ENCODE measurements at places on chromosomes 5 and 9. TPM values are rescaled to one million over a fixed set of nuclear protein-coding genes. Genes with fewer than 3 reads are reported as not detected.

The SLC27A6 gene
- not detected for total RNA-seq

The NDOR1 gene
- 27.6 TPM for total RNA-seq

The RPL35 gene
- total RNA-seq = 1,564 TPM

The MARVELD2 gene
- 0.66 TPM for total RNA-seq

The MEF2C gene
- 4.5 TPM for total RNA-seq

The FAM153A gene
- 93.8 TPM for total RNA-seq

The ERP44 gene
- total RNA-seq = 12.5 TPM

The LHX2 gene
- not detected for total RNA-seq

The FCN1 gene
- 0.51 TPM for total RNA-seq

The MRPL41 gene
- total RNA-seq = 158 TPM

The MELK gene
- total RNA-seq = 0.67 TPM

The C9 gene
- total RNA-seq = not detected

The WDR70 gene
- total RNA-seq = 30.6 TPM

The ARAP3 gene
- 1.7 TPM for total RNA-seq

DNA sequence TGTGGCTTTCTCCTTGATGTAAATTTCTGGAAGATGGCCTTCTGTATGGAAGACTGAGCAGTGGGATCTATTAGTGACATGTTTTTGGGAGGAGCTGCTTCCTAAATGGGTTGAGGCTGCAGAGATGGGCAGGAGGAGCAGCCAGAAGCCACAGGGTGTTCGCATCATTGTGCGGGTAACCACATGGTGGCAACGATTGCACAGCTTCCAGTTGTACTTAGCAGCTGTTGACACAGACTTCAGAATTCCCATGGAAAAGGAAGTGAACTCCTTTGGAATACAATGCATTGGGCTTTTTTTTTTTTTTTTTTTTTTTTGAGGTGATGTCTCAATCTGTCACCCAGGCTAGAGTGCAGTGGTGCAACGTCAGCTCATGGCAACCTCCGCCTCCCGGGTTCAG is 297.3 kb downstream of the NR3C1 start:
- DNase-seq = no peak

DNA sequence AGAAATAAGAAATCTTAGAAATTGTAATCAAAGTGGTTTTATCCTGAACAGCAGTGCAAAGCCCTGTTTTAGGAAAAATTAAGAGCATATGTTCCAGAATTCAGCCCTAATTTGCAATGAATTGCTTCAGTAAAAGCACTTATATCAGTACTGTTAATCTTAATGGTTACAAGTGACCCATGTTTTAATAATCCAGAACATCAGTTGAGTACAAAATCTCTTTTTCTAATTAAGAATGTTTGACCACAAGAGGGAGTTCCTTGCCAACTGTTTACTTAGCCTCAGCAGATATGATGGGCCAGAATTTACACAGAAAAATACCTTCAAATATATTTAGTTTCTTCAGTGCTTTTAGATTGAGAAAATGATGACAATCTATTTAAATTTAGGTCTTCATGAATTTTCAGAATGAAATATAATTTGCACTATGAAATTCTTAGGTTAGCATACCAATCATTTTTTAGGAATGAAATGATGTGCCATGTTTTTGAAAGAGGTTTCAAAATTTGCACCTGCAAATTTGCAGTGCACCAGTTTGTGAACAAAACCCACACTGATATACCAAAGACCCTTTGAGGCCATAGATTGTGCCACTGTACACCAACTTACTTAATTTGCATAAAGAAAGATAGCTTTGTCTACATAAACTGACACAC is 926.3 kb upstream of the ARRDC3 start:
- no peak for DNase-seq

DNA sequence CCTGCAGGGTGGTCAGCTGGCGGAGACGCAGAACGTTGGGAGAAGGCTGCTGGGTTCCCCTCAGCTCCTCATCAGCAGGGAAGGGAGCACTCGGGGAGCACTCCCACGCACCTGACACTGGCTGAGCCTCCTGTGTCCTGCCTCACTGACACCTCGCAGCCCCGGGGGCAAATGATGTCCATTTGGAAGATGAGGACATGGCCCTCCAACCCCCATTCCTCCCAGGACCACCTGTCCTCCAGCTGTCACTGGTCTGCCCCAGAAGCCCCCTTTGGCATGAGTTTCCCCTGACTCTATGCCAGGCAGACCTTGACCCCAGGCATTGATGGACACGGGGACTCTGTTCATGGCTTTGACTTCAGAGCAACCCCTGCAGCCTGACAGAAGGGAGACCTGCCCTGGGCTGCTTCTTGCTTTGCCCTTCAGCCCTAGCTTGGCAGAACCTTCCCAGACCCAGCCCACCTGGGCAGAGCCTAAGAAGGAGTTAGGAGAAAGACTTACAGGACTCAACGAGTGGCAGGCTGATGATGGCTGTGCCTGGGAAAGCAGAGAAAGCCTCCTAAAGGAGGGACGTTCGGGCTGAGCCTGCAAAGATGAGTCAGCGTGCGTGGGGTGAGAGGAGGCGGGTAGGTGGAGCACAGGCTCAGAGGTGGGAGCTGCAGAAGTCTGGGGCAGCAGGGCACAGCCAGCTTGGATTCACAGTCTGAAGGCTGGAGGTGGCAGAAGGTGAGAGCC is 90.6 kb downstream of the LMX1B start:
- no peak for DNase-seq

GRCh38 chr5:6905883-6906282 is 192.7 kb downstream of the TENT4A start:
- no peak for DNase-seq

- no peak for DNase-seq
Observed at GRCh38 chr5:102622262-102622661, 123.5 kb upstream of the SLCO6A1 start.

- DNase-seq = no peak
Observed at GRCh38 chr5:137245438-137245837, 253.7 kb downstream of the SPOCK1 start.

- DNase-seq = no peak
Observed at GRCh38 chr9:80881940-80882339, 807.4 kb downstream of the TLE1 start.

DNA sequence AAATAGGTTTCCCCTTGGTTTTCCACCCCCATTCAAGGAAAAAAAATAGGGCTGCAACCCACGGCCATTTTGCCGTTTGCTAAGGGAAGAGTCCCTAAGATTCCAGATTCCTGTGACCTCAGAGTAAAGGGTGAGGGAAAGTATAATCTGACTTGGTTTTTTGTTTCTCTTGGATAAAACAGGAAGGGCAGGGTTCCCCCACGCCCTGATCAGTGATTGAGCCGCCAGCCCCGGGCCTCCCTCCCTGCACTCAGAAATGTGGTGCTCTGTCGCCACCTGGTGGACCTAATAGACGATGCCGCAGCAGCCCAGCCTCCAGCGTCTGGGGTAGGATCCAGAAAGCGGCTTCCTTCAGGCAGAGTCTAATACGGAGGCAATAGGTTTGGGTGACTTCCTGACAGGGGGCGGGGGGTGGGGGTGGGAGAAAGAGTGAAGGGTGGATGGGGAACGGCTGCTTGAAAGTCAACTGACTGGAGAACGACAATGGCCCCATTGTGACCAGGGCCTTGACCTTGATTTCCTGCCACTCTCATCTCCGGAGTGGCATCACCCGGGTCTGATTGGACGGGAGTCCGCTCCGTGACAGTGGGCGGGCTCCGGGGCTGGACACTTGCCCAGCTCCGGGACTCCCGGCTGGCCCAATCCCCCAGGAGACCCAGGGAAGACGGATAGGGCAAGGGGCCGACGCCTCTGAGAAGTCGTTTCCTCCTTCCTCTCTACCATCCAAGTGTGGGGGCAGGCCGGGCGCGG is 17.8 kb upstream of the CYSTM1 start:
- peak; percentile 77 for DNase-seq

DNA sequence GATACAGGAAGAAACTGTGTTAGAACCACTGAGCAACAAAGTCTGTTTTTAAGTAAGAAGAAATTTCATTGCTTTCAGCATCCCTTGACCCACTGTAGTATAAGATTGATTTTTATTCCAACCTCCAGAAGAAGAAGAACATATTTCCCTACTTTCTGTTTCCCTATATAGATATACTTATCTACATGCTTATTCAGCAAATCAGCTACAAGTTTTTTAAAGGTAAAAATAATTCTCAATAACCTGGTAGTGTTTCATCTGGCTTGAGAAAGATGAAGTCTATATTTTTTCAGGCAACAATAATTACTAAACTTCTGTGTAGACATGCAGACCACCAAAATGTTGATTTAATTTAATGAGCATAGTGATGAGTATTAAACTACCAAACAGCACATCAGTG is 201.0 kb downstream of the OSTF1 start:
- DNase-seq = no peak

DNA sequence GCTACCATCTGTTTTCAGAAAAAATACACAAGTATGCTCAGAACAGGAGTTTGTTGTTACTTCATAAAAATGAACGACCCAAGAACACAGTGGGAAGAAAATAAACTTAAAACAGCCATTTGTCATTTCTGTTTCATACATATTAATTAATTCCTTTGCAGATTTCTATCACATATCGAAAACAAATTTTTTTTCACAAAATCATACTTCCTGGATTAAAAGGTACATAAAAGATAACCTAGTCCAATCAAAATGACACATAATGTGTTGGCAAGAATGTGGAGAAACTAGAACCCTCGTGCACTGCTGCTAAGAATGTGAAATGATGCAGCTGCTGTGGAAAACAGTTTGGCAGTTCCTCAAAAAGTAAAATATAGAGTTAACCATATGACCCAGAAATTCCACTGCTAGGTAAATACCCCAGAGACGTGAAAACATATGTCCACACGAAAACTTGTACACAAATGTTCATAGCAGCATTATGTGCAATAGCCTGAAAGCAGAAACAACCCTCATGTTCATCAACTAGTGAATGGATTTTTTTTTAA is 46.0 kb downstream of the MYO10 start:
- DNase-seq = no peak

DNA sequence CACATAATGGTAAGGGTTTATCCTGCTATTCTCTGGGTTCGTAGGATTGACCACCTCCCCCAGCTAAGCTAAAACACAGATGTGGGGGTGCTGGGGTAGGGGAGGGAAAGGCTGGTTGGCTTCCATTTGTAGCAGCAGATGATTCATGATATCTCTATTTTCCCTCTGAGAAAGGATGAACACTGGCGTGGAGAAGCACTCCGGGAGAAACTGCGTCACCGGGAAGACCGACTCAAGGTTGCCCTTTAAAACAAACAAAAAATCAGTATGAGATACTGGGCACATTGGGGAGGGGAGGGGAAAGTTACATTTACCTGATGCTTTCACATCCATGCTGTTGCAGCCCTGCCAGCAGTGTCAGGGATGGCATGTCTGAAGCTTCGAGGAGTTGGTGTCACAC is 28.2 kb downstream of the RAB14 start:
- DNase-seq = no peak

- DNase-seq = no peak
Observed at GRCh38 chr5:59598547-59598874, 295.0 kb downstream of the PDE4D start.

DNA sequence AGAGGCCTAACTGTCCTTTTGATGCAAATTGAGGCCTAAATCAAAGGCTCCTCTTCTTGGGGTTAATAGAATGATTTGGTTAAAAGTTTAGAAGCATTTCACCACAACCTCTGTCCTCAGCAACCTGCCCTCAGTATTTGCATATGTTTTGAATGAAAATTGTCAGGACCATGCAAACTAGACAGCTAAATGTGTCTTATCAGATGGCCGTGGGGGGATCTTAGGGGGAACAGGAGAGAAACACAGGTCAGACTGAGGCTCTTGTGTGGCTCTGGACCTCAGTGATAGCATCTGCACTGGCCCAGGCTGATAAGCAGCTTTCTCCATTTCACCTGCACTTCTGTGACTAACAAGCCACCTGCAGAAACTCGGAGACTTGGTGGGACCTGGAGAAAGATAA is 49.0 kb downstream of the FOXI1 start:
- DNase-seq = no peak

DNA sequence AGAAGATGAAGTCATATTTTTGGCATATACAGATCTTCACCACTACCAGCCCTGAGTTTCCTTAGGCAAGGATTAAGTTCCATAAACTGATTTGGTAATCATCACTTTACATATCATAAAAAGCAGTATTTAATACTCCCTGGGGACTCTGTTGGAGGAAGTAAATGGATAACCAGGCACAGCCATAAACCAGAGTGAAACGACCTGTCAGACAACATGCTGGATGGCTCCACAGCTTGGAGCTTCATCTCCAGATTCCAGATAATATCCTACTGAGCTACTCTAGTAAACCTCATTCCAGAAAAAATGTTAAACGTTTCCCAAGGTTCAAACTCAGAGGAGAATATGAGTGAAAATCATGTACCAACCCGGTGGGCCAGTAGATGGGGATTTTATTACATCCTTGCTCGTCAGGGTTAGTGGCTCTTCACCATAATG is 109.2 kb downstream of the BASP1 start:
- no peak for DNase-seq

DNA sequence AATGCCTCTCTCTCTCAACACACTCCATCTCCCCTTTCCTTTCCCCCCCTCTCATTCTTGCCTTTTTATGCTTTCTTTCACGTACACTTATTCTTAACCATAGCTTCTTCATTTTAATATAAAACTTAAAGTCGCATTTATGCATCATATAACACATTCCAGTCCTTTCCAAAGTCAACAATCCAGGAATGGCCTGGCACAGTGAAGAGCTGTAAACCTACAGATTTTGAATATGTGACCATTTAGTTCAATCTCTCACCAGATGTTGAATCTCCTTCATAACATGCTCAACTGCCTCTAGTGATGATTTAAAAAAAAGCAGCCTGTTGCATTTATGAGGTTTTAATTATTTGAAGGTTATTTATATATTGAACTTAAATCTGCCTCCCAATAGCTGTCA is 186.2 kb upstream of the GRAMD2B start:
- no peak for DNase-seq

DNA sequence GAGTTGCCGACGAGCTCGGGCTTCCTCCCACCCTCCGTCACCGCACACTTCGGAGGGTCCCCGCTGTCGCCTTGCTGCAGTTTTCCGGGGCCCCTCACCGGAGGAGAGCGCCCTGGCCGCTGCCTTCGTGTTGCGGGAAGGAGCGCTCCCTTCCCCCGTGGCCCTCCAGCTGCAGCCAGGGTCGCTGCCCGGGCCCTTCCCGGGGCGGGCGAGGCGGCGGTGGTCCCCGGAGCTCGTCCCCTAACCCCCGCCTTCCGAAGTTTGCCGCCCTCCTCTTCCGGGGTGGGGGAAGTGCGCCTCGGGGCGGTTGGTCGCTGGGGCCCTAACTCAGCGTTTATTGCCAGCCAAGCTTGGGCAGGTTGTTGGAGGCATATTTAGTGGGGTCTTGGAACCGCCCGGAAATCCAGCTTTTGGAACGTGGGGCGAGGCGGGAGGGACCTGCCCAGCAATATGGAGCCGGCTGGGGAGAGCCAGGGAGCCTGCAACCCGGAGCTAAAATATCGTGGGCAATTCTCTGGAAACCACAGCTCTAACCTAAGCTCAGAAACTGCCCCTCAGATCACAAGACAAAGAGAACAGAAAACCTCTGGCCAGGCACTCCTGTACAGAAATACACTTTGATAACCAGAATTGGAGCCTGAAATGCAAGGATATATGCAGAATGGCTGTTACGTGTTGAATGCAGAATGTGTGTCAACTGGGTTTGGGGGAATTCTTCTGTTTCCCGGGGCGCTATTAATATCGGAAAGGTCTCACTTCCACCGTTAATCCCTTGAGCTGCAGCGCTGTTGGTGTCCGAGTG is 890 bp downstream of the PIK3R1 start:
- DNase-seq = peak; percentile 44

Data from T-cell (primary cell).